NCI-H2171 treated with DMSO at 0.1 percent for 48 hours (cell line): ENCODE measurements at places on chromosomes 4 and X.

GRCh38 chrX:23902419-23902818 lies 5.3 kb downstream of the APOO start:
- DNase-seq = peak; percentile 39

DNA sequence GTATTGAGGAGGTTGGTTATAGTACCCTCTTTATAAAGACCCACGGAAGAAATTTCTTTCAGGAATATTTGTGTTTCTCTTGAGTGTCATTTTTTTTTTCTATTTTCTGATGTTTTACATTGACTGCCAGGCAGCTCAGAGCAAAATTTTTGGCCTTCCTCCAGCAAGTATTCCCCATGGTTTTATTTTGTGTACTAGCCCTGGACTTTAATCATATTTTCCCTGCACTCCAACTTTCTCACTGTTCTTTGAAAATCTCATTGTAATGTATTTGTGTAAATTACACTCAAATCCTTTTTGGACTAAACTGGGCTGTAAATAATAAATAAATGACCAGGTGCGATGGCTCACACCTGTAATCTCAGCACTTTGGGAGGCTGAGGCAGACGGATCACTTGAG lies 45.6 kb upstream of the USP46 start:
- DNase-seq = peak; percentile 35

DNA sequence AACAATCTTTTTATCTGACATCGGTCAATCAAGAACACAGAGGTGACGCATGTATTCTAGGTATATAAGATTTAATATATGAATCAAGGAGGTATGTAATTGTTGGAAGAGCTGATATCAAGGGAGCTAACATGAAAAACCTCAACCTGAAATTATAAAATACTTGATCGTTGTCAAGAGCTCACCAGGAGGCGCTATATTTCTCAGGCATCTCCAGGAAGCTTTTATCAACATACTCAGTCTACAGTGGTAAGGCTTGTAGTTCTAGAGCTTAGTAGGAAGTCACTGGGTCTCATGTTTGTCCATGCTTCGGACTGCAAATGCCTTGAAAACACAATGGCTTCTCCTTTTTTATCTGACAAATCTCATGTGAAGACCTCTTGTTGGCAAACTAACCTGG lies 156.1 kb downstream of the GRXCR1 start:
- DNase-seq = no peak

GRCh38 chrX:121011254-121011653 lies 25.7 kb upstream of the CT47A1 start:
- no peak for DNase-seq

DNA sequence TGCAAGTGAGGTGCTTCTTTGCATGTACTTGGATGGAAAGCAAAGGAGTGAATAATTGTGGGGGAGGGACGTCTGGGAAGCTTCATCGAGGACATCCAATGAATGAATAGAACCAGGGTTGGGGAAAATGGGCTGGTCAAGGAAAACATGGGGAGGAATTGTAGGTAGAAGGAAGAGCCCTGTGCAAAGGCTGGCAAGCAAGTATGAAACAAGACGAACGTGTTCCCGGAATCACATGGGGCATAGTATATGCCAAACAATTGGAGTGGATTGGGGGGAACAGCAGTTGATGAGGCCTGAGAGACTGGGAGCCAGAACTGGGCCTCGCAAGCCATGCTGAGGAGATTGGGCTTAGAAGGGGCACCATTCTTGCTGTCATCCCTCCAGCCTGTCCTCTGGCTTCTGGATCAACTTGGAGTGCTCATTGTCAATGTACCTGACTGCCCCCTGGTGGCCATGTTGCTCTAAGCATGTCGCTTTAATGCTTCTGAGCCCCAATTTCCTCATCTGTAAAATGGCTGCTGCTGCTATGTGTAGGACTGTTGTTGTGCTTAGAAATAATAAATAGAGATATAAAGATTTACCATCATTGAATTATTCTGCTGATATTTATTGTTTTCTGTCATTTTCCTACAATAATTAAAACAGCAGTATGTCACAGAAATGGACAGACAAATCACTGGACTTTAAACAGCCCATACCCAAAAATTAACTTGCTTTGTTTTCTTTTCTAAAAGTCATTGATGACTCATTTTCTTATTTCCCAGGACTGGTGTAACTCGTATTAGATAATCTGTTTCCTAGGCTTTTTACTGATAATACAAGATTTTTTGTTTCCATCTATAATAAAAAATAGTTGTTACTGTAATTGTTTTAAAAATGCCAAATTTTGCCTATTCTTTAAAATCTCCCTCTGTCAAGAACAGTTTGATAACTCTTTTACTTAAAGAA lies 66.4 kb downstream of the JADE3 start:
- peak; percentile 19 for DNase-seq

DNA sequence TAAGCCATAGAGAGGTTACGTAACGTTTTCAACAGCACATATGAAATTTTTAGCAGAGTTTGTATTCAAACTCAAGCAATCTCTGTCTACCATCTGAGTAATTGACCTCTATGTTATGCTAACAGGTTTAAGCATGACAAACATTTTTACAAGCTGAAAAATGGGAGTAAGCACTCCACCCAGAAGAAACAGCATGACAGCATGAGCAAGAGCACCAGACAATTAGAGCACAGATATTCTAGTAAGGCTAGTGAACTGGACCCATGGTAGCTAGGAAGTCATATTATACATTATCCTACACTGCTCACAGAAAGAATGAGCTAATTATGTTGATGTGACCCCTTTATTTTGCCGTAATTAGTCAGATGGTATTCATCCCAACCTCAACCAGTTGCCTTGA lies 200.5 kb downstream of the PABPC4L start:
- DNase-seq = no peak

DNA sequence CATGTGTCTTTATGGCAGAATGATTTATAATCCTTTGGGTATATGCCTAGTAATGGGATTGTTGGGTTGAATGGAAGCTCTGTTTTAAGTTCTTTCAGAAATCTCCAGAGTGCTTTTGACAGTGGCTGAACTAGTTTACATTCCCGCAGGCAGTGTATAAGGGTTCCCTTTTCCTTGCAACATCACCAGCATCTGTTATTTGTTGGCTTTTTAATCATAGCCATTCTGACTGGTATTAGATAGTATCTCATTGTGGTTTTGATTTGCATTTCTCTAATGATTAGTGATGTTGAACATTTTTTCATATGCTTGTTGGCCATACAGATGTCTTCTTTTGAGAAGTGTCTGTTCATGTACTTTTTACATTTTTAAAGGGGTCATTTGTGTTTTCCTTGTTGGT lies 129.8 kb downstream of the TBCK start:
- DNase-seq = no peak

DNA sequence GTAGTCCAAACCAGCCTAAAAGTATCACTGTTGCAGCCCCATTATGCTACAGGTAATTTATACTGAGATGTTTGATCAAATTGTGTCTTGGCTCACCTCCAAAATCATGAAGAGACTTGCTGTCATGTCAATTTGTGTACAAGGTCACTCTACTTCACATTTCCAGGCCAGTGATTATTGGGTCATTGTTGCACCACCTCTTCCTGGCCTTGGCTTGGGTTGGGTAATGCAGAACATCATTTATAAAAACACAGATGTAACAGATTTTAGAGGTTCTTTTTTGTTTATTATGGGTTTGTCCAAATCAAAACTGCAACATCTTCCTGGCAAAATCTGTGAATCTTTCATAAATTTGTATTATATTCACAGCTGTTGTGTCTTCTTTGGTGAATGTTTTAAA lies 459.5 kb downstream of the ANKRD50 start:
- no peak for DNase-seq

DNA sequence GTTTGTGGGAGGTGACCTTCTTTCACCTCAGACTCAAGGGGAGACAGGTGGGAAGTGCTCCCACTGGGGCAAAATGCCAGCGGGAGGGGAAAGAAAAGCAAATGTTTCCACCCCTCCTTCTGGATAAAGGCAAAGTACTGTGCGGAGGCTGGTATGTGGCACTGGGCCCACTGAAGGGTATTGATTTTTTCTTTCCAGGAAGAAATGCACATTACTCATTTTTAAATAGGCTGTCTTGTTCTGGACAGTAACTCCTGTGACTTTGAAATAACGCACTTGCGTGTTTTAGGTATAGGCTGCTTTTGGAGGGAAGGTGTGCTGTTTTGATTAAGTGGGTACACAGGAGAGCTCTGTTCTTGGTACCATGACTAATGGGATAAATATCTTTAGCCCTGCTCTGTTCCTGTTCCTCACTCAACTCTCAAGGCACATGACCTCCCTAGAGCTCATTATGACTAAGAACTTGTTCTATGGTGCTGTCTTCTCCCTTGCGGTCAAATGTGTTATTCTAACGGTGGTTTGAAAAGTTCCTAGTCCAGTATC lies 40.7 kb upstream of the MBTPS2 start:
- DNase-seq = peak; percentile 70

DNA sequence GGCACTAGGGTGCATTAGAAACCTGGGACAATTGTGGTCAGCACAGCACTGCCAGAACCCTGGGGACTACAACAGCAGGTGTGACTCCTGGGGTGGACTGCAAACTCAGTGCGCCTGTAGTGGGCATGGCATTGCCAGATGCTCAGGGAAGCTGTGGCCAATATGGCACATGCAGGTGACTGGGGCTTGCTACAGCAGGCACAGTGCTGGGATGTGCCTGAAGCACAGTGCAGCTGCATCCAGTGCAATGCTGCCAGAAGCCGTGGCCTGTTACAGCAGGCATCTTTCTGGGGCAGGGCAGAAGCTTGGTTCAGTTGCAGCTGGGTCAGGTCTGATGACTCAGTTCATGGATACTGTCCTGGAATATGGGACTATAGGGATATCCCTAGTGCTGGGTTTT lies 445.8 kb downstream of the CCSER1 start:
- DNase-seq = no peak

- DNase-seq = peak; percentile 55
Measured at GRCh38 chr4:87633243-87633642, 16.8 kb upstream of the DMP1 start.

DNA sequence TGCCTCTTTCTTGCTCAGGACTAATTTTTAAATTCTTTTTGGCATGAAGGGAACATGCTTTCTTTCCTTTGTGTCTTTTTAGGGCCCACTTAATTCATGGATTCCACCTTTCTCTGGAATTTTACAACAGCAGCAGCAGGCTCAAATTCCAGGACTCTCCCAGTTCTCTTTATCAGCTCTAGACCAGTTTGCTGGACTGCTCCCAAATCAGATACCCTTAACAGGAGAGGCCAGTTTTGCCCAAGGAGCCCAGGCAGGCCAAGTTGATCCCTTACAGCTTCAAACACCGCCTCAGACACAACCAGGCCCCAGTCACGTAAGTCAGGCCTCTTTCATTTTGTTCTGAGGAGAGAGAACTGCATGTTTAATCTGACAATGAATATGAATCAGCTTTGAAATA lies 2.3 kb downstream of the ODAM start:
- no peak for DNase-seq

DNA sequence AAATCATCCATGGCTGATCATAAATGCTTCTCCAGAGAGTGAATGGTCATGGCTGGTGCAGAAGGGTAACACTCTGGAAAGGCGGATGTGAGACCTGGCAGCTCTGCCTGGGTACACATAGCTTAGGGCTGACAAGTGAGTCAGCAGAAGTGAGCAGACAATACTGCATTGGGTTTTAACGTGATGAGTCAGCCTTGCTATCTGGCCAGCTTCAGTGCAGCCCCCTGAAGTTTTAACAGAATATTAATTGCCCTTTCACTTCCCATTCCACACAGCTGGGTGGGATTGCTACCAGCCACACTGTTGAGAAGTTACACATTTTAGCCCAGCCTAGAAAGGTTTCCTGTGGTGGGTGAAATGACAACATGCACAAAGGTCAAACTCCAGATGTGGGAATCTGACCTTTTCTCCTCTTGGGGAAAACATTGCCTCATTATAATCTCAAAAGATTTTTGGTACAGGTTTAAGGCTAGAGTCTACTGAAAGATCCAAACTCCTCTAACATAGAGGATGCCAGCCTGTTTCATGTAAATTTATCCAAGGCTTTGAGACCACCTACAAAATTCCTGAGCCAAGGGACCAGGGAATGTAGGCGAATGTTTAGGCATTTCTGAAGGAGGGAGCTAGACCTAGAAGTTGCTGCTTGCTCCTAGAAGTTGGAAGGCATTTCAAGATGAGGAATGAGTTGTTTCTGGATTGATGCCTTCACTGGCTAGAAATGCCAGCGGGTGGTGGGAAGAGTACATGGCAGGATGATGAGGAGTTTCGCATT lies 230.3 kb upstream of the PGRMC2 start:
- no peak for DNase-seq

DNA sequence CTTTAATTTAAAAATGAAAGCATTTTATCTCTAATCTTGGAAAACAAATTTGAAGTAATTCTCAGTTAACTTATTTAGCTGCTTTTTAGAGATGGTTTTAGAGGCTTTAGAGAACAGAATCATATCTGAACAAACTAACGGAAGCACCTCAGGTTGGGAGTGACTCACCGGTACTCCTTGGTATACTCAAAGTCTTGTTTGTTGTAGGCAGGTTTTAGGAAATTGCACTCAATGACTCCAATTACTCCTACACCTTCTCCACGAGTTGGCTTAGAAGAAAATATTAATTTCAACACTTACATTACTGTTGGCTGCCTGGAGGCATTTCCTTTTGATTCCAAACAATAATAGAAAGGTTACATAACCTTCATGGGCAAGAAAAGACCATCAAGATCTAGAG lies 23.6 kb downstream of the MORC4 start:
- DNase-seq = no peak

DNA sequence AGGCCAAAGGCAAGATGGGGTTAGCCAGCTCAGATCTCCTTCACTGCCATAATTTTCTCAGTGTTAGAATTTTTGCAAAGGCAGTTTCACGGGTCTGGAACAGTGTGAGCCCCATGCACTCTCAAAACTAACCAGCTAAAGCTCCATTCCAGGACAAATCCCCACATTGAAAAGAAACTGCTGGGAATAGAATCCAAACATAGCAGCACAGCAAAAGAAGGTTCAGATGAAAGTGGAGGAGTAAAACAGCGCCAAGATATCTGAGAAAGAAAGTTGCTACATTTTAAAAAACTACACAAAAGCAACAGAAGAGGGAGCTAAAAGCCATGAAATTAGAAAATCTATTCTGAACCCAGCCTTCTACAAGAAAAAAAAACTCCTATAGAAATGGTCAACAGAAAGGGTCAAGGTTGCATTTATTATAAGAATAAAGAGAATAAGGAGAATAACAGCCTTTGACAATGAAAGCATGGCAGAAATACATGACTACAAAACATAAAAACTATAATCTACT lies 39.6 kb upstream of the SLC7A3 start:
- peak; percentile 28 for DNase-seq
